Posterior vena cava (tissue), 2 donors: ENCODE measurements at places on chromosomes 4 and X. TPM values are rescaled to one million over a fixed set of nuclear protein-coding genes. Genes with fewer than 3 reads are reported as not detected.

The HGFAC gene
- not detected for total RNA-seq

DNA sequence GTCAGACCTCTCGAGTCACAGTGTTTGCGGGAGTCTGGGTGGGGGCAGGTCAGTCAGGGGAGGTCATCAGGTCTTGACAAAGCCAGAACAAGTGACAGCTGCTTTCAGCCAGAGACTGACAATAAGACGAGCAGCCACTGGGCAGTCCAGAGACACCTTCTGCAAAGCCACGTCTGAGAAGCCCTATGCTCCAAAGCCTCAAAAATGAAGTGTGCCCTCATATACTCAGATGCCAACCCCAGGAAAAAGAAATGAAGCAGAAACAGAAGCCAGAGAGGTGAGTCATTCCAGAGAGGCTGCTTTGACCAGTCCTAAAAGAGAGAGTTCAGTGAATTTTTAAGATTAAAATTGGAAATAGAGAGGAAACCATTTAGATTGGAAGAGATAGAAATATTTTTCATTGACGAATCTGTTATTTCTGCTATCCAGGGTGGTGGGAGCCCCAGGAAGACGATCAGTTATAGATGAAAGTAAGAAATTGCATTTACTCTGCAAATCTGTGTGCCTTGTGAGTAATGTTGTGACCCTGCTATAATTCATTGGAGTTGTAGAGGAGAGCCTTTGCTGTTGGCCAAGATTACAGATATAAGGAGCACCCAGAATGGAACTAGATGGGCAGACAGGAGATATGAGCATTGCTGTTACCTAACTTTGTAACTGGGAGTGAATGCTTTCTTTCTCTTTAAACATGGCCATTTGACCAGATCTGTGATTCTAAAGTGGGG is 77.9 kb downstream of the LRRC66 start:
- DNase-seq, result no peak

The GLRA3 gene
- total RNA-seq, result not detected

GRCh38 chr4:147396105-147396504 is 84.8 kb upstream of the EDNRA start:
- no peak for DNase-seq

DNA sequence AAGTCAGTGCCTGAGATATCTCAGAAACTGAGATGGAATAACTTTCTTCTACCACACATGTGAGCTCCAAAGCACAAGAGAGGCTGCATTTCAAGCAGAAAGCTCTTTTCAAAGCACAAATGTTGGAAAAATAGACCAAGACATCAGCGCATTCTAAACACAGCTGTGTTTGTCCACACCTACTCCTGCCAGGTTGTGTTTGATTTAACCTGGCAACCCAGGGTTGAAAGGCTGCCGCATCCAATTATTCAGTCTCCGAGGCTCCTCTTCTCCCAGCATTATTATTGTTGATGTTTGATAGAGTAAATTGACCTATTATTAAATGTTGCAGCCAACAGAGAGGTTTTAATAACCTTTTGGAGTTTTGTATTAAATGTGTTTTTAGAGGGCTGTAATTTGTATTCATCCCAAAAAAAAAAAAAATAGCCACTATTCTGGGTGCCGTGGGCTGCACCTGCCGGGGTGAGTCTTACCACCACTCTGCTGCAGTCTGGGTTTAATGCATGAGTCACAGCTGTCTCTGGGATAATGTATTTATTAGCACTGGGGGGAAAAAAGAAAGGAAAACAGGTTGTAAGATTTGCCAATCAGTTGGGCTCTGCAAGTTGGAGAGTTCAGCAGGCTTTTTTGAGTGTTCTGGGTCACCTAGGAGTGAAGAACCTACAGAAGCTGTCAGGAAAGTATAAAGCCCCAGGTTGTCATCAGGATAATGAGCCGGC is 105.2 kb upstream of the NOCT start:
- no peak for DNase-seq

DNA sequence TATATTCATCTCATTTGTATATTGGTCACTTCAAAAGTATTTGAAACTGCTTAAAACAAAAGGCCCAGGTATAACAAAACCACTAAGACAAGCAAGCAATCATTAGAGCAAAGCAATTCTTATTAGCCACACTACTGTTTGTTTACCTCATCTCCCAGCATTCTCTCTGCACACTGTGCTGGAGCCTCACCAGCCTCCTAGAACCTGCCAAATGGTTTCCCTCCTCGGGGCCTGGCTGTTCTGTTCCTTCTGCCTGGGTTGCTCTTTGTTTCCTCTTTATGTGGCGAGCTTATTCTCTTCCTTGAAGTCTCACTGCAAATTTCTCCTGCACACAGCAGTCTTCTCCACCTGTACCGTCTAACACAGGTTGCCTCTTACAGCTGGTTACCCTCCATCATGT is 67.5 kb upstream of the MND1 start:
- no peak for DNase-seq

GRCh38 chrX:3811331-3812311 is 98.2 kb upstream of the PRKX start:
- DNase-seq, result no peak

- DNase-seq, result no peak
Observed at GRCh38 chr4:38743866-38744265, 38.9 kb downstream of the TLR10 start.

GRCh38 chrX:15849555-15849954 is 5.1 kb downstream of the AP1S2 start:
- no peak for DNase-seq

GRCh38 chr4:159178979-159179969 is 76.4 kb downstream of the RAPGEF2 start:
- no peak for DNase-seq

- no peak for DNase-seq
Observed at GRCh38 chr4:183968931-183969330, 63.8 kb downstream of the STOX2 start.

The PLXNB3 gene
- 16.8 TPM for total RNA-seq

The NPY1R gene
- total RNA-seq, result 147 TPM

DNA sequence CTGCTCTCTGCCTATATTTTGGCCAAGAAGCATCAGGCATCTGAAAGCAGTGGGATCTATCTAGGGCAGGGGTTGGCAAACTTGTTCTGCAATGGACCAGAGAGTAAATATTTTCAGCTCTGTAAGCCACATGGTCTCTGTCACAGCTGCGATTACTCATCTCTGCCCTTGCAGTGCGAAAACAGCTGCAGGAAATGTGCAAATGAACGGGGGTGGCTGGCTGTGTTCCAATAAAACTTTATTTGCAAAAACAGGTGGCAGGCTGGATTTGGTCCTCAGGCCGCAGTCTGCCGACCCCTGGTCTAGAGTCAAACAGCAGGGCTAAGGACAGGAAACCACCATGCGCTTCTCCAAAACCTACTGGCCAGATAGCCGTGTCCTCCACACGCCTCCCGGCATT is 48.6 kb downstream of the ACOX3 start:
- no peak for DNase-seq
